GM03348 (cell line): ENCODE measurements at places on chromosomes 7 and 10.

- no peak for DNase-seq
These were observed 35.6 kb downstream of the PLAU start for GRCh38 chr10:73946253-73947145.

DNA sequence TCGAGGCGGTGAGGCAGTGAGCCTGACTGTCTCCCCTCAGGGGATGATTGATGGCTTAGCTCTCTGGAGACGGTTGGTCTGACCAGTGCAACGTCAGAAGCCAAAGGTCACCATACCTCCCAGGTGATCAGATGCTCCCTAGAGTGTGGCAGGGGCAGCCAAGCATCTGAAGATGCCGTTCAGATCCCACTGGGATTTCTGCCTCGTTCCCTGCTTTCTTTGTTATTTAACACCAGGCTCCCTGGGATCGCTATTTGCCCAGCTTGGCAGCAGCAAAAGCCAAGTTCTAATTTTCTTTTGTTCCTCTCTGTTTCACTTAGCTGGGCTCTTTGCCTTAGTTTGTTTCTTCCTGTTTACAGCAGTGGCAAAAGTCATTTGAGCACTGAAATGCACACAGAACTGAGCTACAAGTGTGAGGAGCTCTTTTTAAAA lies 53.5 kb upstream of the SVIL start:
- DNase-seq, result no peak

GRCh38 chr10:116926426-116926825 lies 77.1 kb downstream of the ENO4 start:
- no peak for DNase-seq

DNA sequence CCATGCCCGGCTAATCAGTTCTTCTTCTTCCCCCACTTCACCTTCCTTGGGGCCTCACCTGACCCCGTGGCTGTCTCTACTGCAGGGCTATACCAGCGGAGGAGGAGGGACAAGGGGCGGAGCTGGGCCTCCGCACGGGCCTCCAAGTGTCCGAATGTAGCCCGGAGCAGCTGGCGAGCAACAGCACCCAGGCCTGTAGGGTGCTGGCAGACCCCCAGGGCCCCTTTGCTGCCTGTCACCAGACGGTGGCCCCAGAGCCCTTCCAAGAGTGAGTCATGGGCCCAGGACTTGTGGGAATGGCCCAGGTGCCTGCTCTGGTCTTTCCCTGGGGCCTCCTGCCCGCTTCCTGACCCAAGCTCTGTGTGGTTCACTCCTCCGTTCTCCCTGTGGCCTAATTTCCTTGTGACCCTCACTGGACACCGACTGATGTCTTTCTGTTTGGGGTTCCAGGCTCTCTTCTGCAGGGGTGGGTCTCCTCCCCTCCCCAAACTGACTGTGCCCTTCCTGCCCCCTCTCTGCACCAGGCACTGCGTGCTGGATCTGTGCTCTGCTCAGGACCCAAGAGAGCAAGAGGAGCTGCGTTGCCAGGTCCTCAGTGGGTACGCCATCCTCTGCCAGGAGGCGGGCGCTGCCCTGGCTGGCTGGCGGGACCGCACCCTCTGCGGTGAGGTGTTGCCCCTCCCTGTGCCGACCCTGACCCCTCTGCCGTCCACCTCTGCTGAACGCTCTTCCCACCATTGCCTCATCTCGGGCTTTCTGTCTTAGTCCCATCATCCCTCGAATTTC lies 35.2 kb downstream of the EPHB4 start:
- no peak for DNase-seq

GRCh38 chr10:101293007-101293723 lies 60.8 kb upstream of the BTRC start:
- DNase-seq, result no peak

GRCh38 chr7:55556031-55556430 lies 16.3 kb downstream of the VOPP1 start:
- DNase-seq, result no peak
